Trophoblast cell (in vitro differentiated cells and primary cell): ENCODE measurements at places on chromosomes 11 and 22.

- H3K27ac ChIP-seq = no peak overlapping the region
- no peaks in the 10 kb centered on the region for H3K27me3 ChIP-seq
- H3K4me3 ChIP-seq = no peak overlapping the region
- no peaks in the 10 kb centered on the region for H3K4me1 ChIP-seq
These were observed 33.2 kb upstream of the GAB2 start for GRCh38 chr11:78450866-78451265.

DNA sequence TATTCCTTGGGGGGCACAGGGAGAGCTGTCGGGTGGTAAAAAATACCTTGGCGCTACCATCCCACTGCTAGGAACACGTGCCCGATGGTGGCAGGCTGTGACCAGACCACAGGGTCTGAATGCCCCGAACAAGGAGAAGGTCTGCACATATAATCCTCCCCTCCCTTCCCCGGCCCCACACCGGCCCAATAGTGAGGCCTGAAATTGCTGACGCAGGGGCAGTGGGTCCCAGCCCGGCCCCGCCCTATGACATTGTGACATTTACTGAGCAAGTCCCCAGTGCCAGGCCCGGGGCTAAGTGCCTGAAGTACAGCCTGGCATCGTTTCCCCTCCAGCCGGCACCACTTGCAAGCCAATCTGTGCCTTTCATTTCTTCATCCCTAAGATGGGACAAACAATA, 19.5 kb downstream of the MN1 start:
- H3K36me3 ChIP-seq = no peaks in the 10 kb centered on the region
- no peak overlapping the region for H3K27ac ChIP-seq
- no peak overlapping the region for H3K4me3 ChIP-seq

DNA sequence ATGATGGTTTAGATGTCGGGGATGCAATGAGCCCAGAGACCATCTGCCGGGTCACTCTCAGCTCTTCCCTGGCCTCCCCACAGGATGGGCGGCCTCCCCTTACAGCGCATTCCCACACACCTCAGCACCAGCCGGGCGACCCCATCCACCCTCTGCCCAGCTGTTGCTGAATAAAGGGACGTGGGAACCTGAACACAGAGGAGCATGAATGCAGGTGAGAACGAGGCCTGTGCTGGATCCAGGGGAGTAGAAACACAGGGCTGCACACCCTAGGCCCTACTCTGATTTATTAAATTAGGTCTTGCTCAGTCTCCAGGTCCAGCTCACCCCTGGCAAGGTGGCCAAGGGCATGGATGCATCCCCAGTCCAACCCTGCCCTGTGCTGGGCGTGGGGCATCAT, 180.5 kb downstream of the CTTN start:
- H3K27ac ChIP-seq = no peak overlapping the region
- H3K27me3 ChIP-seq = no peaks in the 10 kb centered on the region
- peak overlapping the region; percentile 39 for H3K4me3 ChIP-seq
- H3K4me1 ChIP-seq = no peaks in the 10 kb centered on the region
- no peak for DNase-seq
- H3K36me3 ChIP-seq = no peaks in the 10 kb centered on the region

DNA sequence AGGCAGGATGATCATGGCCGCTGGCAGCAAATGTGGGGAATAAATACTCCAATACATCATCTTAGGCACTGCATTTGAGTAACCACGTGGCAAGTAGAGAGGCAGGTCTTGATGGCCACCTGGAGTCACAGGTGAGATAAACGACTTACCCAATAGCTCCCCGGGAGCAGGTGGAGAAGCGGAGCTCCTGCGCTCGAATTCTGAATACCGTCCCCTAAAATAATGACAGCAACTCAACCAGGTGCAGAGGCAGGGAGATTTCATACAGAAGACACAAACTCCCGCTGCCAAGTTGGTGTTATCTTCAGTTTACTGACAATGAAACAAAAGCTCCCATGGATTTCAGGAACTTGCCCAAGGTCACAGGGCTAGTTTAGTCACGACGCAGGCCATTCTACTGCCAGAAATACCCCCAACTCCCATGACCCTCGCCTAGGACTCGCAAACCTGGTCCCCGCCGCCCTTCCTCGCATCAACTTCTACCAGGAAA, 437 bp downstream of the SLC43A3 start:
- no peaks in the 10 kb centered on the region for H3K36me3 ChIP-seq
- peak overlapping the region; percentile 62 for H3K4me3 ChIP-seq
- no peak overlapping the region for H3K27ac ChIP-seq
- peaks cover 3% of the 10 kb centered on the region for H3K27me3 ChIP-seq
- DNase-seq = peak; percentile 34

DNA sequence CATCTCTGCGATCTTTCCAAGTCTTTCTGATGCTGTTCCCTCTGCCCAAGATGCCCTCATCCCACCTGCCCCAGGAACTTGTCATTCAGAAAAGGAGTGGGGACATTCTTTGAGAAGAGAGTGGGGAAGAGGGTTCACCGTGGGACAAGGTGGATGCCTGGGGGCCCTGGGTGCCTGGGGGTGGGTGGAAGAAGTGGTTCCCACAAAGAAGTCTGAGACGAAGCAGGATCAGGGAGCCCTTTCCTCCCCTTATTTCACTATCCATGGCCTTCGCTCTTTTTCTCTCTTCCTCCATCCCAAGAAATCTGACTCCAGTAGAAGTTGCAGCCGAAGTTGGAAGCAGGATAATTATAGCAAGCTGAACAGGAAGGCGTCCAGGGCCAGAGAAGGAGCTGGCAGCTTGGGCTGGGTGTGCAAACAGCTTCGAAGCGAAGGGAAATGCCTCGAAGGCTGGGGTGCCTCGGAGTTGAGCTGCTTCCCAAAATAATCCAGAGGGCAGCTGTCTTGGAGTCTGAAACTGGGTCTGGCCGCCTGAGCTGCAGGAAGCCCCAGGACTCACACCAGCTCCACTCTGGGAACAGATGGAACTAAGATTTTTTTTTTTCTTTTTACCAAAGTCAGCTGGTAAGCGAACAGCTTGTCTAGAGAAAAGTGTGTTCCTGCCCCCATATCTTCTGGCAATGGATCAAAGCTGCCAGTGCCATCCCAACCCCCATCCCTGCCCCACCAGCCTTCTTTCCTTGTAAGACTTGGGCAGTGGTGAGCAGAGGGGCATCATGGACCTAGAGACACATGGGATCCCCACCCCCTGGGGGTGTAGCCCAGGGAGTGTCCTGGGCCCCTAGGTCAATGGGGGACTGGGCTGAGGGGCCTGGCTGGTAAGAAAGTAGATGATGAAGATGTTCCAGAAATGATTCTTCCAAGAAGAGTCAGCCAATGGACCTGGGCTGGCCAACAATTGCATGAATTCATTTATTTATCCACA, 31.5 kb downstream of the PARVG start:
- H3K27me3 ChIP-seq = no peaks in the 10 kb centered on the region
- H3K4me1 ChIP-seq = no peaks in the 10 kb centered on the region
- H3K27ac ChIP-seq = no peak overlapping the region
- DNase-seq = no peak
- H3K4me3 ChIP-seq = no peak overlapping the region

DNA sequence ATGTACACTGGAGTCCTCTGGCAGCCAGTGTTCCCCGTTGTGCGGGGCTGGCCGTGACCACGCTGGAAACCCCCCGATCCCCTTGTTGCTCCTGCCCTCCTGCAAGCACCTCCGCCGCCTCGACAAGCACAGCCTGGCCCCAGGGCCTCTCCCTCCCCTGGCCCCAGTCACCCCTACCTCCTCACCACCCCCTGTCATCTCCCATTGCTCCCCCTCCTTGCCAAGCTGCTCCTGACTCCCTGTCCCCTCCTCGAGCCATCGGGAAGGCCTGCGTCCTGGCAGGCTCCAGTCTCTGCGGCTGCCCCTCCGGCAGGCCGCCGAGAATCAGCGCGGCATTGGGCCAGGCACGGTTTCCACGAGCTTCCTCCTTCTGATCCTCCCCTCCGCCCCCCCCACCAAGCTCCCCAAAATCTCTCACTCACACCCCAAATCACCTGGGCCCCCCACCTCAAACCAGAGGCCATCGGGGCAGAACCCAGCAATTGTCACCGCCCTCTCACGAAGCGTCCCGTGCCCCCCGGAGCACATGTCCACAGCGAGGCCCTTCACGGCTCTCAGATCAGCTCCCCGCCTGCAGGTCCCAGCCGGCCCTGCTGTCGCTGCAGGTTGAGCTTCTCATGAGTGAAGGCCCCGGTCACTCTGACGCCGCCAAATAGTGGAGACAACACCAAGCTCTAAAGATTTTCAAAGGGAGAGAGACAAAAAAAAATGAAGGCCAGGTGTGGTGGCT, 5.7 kb upstream of the LSP1 start:
- no peak for DNase-seq
- no peak overlapping the region for H3K27ac ChIP-seq
- H3K4me3 ChIP-seq = no peak overlapping the region

DNA sequence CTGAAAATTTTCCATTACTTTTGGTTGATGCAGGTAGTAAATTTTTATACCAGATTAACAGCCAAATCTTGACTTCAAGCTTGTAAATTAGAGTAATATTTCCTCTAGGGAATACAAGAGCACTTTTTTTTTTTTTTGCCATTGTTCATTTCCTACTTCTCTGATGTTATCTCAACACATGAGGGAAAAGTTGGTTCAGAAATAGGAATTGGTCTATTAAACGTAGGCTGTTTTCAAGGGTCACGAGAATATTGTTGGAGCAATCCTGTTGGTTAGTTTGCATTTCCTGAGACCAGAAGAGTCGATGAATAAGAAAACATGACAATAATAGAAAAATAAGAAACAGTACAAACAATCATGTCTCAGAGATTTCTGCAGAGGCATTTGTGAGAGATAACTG, 453.9 kb upstream of the CCDC179 start:
- H3K4me3 ChIP-seq = no peak overlapping the region
- no peaks in the 10 kb centered on the region for H3K4me1 ChIP-seq
- DNase-seq = no peak
- no peak overlapping the region for H3K27ac ChIP-seq
- H3K27me3 ChIP-seq = no peaks in the 10 kb centered on the region
- H3K36me3 ChIP-seq = no peaks in the 10 kb centered on the region

DNA sequence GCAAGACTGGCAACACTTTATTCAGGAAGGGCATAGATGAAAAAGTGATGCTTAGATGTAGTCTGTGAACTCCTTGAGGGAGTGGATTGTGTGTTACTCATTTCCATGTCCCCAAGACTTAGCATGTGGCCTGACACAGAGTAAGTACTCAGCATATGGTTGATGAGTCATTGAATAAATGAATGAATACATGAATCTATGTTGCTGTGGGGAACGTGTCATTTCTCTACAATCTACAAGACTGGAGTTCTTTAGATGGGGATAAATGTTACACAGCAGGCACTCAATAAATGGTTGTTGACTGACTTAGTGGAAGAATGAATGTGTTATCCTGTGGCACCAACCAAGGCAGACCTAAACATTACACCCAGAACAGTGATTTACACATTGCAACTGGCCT, 17.9 kb downstream of the BPIFC start:
- no peak for DNase-seq
- H3K27me3 ChIP-seq = no peaks in the 10 kb centered on the region
- H3K4me1 ChIP-seq = no peaks in the 10 kb centered on the region
- no peak overlapping the region for H3K4me3 ChIP-seq

DNA sequence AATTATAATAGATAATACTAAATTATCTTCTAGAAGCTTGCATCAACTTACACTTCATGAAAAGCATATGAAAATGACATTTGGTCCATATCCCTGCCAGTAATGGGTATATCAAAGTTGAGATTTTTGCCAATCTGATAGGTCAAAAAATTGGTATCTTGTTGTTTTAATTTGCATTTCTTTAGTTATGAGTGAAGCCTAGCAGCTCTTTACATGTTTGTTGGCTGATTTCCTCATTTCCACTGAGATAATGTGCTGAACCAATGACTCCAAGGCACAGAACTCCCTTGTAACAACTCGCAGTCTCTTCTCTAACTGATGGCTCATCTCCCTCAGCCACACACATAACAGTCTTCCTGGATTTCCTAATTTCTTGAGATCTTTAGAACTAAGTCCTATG, 175.3 kb upstream of the SESN3 start:
- no peaks in the 10 kb centered on the region for H3K27me3 ChIP-seq
- H3K4me1 ChIP-seq = peaks cover 8% of the 10 kb centered on the region
- DNase-seq = no peak

- no peaks in the 10 kb centered on the region for H3K27me3 ChIP-seq
These were observed 342.6 kb upstream of the CCDC90B start for GRCh38 chr11:83628622-83629355.

GRCh38 chr11:9313648-9314290, 624 bp downstream of the TMEM41B start:
- H3K4me1 ChIP-seq = peaks cover 13% of the 10 kb centered on the region
- peak overlapping the region; percentile 92 for H3K27ac ChIP-seq
- peak overlapping the region; percentile 98 for H3K4me3 ChIP-seq
- H3K27me3 ChIP-seq = no peaks in the 10 kb centered on the region

DNA sequence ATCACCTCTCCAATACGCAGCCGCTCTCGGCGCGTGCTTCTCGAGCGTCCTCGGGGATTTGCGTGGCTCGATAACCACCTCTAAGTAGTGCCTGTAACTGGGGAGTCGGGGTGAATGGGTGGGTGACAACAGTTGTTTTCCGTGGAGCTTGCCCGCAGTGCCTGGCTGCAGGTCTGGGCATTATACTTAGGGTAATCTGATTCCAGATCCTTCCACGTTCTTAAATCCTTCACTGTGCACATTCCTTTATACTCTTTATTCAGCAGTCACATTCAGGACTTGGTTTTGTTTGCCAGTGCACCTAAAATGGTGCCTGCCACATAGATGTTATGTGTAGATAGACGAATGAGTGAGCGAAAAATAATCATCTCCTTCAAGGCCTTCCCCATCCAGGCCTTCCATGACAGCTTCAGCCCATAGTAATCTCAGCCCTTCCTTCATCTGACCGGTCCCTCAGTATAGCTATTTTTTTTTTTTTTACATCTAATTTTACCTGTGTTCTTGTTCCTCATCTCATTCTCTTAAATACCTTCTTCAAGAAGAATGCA, 602 bp downstream of the NAT10 start:
- no peak overlapping the region for H3K27ac ChIP-seq
- peak overlapping the region; percentile 85 for H3K4me3 ChIP-seq
- no peaks in the 10 kb centered on the region for H3K4me1 ChIP-seq
- peak; percentile 11 for DNase-seq
- H3K27me3 ChIP-seq = no peaks in the 10 kb centered on the region

DNA sequence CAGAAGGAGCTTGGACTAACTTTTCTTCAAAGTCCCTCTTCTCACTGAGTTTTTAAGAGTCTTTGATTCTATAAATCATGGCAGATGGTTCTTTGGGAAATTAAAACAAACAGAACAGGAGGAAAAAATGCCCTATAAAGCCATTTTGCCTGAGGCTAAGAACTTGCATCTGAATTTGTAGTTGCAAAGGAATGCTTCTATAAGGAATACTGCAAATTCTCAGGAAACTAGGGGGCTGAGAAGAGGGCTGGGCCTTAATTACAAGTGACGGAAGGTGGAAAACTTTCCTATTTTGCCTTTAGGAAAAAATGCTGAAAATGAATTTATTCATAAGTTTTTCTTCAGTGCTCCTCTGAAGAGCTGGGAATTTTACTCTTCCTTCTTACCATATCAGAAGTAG, 90.0 kb upstream of the NARS2 start:
- H3K27me3 ChIP-seq = no peaks in the 10 kb centered on the region
- H3K4me3 ChIP-seq = no peak overlapping the region
- peak; percentile 54 for DNase-seq
- no peaks in the 10 kb centered on the region for H3K4me1 ChIP-seq
- H3K27ac ChIP-seq = no peak overlapping the region

GRCh38 chr11:57779276-57779675, 17.7 kb downstream of the CTNND1 start:
- peak; percentile 85 for DNase-seq
- no peaks in the 10 kb centered on the region for H3K27me3 ChIP-seq
- H3K27ac ChIP-seq = peak overlapping the region; percentile 100
- no peak overlapping the region for H3K4me3 ChIP-seq
- peaks cover 46% of the 10 kb centered on the region for H3K4me1 ChIP-seq

GRCh38 chr11:1642288-1643145, 12.9 kb downstream of the KRTAP5-5 start:
- H3K4me1 ChIP-seq = no peaks in the 10 kb centered on the region
- H3K27ac ChIP-seq = no peak overlapping the region
- H3K27me3 ChIP-seq = no peaks in the 10 kb centered on the region
- no peak for DNase-seq
